ENCODE measurements at places on chromosomes 1 and 21.

GRCh38 chr1:117892512-117892911 lies 36.9 kb downstream of the GDAP2 start:
- no peak for DNase-seq

GRCh38 chr1:155871390-155871789 lies 12.0 kb downstream of the SYT11 start:
- DNase-seq = peak; percentile 17

DNA sequence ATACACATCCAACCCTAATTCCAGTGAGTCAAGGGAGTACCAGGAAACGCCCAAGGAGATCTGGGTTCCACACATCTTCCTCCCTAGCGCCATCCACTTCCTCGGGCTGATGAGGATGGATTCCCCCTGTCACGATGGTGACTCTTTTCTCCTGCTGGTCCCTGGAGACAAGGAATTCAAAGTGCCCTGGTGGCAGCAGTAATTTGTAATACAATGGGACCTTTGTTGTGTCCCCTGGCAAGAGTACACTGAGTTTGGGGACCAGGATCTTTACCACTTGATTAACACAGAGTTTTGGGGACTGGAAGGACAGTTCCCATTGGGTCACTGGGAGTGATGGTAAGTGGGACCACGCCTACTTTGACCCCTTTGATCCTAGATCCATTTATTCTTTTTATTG lies 9.4 kb upstream of the JAK1 start:
- no peak for DNase-seq

- peak; percentile 54 for DNase-seq
Observed at GRCh38 chr1:153617663-153618062, 1.5 kb upstream of the S100A14 start.

Data from DMS153 (cell line).